IMR-90 (cell line): ENCODE measurements at places on chromosomes 16 and 17.

GRCh38 chr16:75413951-75414350 lies 19.4 kb downstream of the CFDP1 start:
- no peak for DNase-seq

DNA sequence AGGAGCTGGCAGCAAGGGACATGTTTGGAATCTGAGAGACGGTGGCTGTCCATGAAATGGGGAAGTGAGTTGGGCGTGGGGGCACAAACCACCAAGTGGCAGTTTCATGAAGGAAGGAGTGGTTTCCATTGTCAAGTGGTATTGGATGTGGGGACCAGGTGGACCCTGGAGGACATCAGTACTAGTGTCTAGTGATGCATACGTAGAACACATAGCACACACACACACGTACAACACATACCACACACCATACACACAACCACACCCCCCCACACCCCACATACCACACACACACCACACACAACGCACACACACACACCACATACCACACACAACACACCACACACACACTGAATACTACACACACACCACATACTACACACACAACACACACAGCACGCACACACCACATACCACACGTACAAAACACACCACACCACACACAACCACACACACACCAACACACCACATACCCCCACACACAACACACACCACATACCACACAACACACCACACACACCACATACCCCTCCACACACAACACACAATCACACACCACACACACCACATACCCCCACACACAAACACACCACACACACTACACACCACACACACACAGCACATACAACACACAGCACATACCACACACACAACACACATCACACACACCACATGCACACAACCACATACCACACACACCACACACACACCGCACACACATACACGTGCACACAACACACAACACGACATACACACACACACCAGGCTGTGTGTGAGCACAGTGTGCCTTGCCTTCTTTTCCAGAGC lies 41.1 kb upstream of the GSE1 start:
- DNase-seq: no peak

- DNase-seq: no peak
Measured at GRCh38 chr16:24130494-24131085, 125.5 kb upstream of the CACNG3 start.

DNA sequence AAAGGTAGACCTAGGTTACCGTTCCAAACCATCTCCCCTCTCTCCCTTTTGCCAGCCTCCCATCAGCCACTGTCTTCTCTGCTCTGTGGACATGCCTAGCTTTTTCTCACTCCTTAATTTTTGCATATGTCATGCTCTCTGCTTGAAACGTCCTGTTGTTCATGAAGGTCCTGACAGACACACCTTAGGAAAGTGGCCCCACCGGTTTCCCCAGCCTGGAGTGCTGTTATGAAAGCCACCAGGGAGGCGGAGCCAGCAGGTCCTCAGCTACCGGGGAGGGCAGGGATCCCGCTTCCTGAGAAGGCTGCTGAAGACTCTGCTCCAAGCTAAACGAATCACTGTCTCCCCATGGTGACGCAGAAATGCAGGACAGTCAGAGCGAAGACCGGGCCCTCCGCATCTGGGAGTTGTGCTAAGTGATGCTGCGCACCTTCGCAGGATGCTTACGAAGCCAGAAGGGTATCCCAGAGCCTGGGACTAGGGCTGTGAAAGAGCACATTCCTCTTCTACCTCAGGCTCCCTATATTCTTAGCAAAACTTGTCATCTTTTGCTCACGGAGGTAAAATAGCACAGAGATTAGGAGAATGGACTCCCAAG lies 2.3 kb upstream of the SLC16A11 start:
- no peak for DNase-seq

DNA sequence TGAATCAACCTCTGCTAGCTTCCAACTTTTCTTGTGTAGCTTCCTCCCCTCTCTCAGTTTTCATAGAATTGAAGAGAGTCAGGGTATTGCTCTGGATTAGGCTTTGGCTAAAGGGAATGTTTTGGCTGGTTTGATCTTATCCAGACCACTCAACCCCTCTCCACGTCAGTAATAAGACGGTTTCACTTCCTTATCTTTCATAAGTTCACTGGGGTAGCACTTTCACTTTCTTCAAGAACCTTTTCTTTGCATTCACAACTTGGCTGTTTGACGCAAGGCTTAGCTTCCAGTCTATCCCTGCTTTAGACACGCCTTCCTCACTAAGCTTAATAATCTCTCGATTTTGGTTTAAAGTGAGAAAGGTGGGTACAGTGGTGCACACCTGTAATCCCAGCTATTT lies 29.7 kb upstream of the OR1A2 start:
- DNase-seq: no peak

DNA sequence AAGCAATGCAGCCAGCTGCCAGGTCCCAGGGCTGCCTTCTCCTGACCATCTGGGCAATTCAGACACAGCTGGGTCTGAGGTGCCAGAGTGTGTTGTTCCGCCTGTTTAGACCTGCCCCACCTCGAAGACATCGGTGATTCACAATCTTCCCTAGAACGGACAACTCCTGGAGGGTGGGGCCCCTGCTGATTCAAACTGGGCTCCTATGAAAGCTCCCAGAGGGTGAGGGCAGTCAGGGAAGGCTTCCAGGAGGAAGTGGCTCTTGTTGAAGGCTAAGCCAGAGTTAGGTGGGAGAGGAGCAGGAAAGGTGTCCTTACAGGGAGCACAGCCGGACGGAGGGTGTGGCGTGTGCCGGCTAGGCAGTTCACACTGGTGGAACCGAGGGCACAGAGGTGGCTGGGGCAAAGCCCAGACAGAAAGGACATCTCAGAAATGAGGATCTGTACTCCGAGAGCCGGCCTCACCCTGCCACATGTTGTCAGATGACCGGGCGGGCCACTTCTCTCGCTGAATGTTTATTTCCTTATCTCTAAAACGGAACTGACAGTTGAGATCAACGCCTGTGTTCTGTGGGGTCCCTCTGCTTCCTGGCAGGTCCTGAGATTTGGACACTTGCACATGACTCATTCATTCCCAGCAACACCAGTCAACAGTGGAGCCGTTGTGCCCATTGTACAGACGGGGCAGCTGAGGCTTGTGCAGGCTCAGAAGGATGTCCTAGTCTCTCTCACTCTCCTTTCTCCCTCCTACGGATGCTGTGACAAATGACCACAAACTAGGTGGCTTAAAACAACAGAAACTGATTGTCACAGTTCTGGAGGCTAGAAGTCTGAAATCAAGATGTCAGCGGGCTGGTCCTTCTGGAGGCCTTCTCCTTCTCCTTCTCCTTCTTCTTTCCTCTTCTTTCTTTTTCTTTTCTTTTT lies 26.9 kb upstream of the LITAF start:
- no peak for DNase-seq
